ENCODE measurements at places on chromosomes 5 and 9.

DNA sequence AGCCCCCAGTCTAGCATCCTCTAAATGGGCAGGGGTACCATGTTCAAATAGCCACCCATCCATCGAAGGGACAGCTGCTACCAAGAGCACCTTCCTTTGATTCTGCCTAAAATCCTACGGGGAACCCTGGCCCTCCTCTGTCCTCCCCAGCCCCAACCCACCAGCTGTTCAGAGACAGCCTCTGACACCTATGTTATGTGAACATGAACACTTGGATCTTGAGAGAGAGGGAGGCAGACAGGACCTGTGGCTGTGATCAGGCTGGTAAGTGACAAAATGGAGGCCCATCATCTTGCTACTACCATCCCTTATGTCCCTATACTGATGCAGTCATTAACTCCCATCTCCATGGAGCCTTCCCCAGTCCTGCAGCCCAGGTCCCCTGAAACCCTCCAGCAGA, 8.2 kb downstream of the SLC23A1 start:
- DNase-seq: no peak

DNA sequence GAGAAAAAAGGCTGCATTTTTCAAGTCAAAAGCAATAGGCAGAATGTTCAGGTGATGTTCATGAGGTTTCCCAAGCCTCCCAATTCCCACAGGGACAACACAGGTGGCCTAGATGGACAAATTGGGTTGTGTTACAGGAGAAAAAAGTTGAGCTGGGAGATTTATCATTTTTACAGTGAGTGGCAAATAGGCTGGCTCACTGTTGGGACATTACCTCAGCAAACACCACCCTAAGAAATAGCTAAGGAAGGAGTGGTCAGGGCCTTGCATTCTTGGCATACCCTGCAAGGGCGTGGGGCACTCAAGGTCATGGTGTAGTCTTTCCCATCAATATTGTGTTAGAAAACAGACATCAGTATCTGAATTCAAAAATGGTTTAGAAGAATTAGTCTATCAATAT, 23.3 kb upstream of the CPLANE1 start:
- DNase-seq: peak; percentile 63

- no peak for DNase-seq
Observed at GRCh38 chr9:137579259-137579604, 507 bp upstream of the DPH7 start.

DNA sequence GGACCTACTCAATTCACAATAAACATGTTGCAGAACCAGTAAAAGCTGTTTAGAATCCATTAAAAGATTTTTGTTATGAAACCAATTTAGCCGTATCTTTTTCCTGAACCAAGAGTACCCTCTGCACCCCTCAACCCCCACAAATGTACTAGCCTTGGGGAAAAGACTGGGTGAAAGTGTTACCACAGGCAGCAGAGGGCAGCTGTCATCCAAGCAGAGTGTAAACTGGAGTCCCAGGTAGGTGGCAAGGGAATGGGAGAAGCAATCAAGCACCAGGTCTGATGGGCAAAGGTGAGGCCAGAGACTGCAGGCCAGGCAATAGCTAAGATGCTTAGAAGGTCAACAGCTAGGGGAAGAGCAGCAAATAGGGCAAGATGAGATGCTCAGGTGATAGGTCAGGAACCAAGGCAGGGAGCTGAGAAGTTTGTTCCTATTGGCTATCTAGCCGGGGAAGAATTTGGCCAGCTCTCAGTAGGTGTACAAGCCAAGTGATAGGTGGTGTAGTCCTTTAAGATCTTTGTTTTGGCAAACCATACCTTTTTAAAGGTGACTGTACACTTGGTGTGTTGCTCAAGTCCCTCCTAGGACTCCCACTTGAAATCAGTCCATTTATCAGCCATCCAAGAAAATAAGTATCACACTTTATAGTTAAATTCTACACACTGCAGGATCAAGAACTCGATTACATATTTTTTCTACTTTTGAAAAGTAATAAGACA, 77.8 kb upstream of the CCDC112 start:
- peak; percentile 24 for DNase-seq

DNA sequence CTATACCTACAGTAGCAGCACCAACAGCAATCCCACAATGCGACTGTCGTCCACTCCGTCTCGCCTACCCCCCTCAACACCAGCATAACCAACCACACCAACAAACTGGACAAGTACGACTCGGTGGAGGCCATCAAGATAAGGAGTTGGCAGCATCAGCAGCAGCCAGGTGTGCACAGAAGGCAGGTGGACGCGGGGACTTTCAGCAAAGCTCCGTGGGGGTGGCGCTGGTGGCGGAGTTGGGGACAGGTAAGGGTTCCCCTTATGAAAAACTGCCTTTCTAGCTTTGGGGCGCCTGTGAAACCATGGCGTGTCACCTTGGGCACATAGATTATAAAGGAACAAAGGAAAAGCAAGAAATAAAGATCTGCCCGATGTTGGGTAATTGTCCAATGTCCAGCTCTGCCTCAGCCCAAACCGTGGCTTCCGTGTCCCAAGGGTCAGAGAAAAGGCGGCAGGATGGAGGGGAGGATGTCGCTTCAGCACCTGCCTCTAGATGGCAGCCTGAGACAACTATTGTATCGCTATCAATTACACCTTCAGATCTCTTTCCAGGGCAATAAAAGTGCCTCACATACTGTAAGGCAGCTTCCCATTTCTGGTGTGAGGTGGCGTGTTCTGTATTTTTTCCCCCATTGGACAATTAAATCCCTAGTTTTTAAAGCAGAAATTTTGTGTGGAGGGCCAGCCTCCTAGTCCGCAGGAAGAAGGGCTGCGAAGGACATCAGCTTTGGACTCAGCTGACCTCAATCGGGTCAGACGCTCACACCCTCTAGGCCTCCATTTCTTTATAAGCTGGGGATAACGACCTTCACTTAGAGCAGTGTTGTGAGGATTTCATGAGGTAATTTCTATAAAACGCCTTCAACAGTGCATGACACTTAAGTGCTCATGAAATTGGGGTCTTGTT, 58.8 kb downstream of the MTRR start:
- peak; percentile 41 for DNase-seq

GRCh38 chr5:127922603-127923002, 161.0 kb upstream of the SLC12A2 start:
- peak; percentile 25 for DNase-seq

DNA sequence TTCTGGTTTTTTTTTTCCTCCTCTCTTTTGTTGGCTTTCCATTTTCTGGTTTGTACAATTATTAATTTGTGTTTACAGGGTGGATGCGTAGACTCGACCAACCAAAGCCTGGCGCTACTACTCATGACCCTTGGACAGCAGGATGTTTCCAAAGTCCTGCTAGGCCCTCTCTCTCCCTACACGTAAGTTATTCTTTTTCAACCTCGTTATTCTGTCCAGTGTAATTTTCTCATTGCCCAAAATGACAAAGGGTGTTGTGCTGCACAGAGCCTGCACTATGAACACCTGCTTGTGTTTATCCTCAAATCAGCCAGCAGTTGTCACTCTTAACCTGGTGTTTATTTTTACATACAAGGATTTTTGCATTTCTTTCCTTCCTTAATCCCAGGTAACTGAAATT, 56.6 kb downstream of the RCL1 start:
- no peak for DNase-seq

- DNase-seq: peak; percentile 22
Observed at GRCh38 chr5:109907731-109908130, 218.0 kb downstream of the MAN2A1 start.

DNA sequence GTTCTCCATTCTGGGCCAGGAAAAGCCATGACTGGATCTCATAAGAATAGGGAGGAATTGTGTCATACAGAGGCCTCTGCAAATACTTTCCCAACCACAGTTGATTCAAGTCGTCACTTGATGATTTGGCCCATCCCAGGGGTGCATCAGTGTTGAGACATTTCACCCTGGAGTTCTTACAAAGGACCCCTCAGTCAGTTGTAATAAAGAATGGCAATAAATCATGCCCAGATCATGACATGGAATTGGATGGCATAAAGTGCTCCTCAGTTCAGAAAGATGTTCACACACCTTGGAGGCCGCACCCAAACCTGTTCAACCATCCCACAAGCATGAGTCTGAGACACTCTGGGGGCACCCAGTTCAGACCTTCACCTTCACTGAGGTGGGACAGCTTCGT, 168.1 kb downstream of the NR3C1 start:
- DNase-seq: peak; percentile 91

GRCh38 chr9:25129537-25129936, 548.7 kb downstream of the TUSC1 start:
- no peak for DNase-seq

DNA sequence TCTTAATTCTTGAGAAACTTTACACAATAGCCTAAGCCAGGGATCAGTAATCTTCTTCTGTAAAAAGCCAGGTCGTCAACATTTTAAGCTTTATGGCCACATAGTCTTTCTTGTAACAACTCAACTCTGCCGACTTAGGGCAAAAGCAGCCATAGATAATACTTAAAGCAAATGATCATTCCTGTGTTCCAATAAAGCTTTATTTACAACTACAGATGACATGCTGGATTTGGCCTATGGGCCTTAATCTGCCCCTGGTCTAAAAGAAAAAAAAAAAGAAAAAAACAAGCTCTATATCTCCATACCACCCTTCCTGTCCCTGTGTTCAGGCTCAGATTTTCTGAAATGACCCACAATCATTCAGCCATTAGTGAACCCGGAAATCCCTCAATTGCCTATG, 220.3 kb downstream of the ENC1 start:
- DNase-seq: no peak

- DNase-seq: no peak
Observed at GRCh38 chr5:167843881-167844572, 447.4 kb upstream of the WWC1 start.

- DNase-seq: no peak
Observed at GRCh38 chr5:54638106-54638505, 120.5 kb downstream of the SNX18 start.

- DNase-seq: no peak
Observed at GRCh38 chr5:133890314-133890713, 78.1 kb downstream of the C5orf15 start.

GRCh38 chr5:68265347-68265746, 49.8 kb downstream of the PIK3R1 start:
- no peak for DNase-seq

DNA sequence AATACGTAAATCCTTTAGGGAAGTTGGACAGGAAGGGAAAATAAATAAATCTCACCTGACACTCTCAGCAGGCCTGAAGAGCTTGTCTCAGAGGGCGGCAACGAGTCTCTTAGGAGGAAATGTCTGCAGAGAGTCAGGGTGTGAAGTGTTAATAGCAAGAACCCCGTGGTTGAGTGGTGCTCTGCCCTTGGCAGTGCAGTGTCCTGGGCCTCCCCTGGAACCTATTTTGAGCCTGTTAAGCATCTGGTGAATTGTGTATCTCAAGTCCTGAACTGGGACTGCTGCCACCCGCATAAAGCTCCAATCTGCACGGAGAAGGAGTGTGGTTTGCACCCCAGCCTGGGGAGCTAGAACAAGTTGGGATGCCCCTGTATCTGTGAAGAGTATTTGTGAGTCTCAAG, 211.8 kb downstream of the GOLPH3 start:
- DNase-seq: no peak

DNA sequence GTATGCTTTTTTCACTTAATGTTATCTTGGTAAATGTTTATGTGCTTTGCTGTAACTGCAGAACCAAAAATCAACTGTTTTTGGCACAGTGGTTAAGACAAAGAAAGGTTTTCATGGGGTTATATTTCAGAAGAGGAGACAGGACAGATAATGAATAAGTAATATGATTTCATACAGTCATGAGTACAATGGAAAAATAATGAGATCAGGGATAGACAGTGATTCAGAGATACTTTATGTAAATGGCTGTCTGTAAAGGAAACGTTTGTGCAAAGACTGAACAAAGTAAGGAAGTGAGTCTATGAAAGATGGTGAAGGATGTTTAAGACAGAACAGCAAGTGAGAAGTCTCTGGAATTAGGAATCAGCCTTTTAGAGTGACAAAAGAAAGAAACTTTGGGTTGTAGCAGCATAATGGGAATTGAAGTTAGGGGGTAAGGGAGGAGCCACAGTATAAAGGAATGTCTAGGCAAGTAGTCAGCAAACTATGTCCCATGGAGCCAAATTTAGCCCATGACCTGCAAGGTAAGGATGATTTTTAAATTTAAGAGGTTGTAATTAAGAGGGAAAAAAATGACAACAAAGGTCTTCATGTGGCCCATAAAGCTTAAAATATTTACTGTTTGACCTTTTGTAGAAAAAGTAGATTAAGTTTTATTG, 55.0 kb downstream of the TNPO1 start:
- peak; percentile 38 for DNase-seq

DNA sequence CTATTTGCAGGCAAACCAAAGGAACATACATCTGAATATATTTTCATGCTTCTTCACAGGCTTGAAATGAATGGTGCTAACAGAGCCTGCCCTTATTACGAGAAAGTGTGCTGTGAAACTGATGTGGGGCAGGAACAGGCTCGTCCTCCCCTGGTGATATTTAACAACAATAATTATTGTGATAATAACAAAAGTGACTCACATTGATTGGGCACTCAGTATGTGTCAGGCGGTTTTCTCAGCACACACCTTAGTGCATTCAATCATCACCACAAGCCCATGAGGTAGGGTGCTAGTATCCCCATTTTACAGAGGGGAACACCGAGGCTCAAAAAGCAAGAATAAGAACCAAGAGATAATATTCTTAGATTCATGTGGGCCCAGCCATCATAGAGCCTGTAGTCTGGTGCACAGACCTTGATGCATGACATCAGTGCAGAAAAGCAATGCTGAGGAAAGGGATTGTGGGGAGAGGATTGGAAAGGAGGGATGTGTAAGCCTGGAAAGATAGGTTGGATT, 18.1 kb upstream of the BOD1 start:
- DNase-seq: peak; percentile 43

GRCh38 chr5:88140396-88140855, 128.2 kb downstream of the TMEM161B start:
- DNase-seq: no peak

DNA sequence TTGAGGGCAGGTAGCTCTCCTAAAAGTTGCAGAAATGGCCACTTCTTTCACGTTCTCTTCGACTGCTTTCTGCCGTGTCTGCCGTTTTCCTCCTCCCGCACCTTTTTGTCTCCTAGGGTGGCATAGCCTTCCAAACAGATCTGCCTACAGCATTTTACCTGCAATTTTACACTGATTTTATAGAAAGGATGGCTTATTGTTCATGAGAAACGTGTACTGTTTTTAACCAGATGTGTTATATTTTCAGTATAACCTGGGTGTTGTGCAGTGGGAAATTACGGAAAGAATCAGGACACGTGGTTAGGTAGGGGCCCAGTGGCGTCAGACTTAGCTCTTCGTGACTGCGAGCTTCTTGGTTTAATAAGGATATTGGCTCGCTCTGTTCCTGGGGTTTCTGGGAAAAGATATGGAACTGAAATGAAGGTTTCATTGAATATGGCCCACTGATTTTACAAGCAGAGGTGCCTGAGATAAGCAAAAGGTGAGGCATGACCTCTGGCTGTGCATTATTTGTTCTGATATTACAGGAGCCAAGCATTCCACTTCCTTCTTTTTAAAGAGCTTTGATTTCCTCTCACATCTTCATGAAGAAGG, 43.7 kb upstream of the PRSS3 start:
- no peak for DNase-seq

DNA sequence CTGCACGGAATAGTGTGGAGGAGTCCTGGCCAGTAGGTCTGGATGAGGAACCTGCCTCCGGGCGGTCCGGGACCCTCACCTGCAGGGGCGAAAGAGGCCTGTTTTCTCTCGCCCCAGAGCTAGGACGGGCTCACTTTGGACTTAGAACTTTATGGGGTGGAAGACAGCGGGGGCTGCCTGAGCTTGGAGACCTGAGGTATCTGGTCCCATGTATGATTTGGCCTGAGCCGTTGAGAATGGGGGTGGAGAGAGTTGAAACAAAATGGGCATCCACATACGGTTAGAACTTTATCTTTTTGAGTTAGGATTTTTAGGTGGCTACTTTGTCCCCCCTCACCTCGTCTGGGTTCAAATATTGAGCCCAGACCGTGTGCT, 681 bp upstream of the ETF1 start:
- no peak for DNase-seq

Measured in bronchial epithelial cell (primary cell).